ENCODE measurements at places on chromosomes 2 and 18.

GRCh38 chr2:43426305-43427031, 169.4 kb downstream of the THADA start:
- H3K27ac ChIP-seq: peak overlapping the region; percentile 84
- peaks cover 65% of the 10 kb centered on the region for H3K4me1 ChIP-seq
- H3K36me3 ChIP-seq: no peaks in the 10 kb centered on the region
- peak; percentile 96 for DNase-seq

DNA sequence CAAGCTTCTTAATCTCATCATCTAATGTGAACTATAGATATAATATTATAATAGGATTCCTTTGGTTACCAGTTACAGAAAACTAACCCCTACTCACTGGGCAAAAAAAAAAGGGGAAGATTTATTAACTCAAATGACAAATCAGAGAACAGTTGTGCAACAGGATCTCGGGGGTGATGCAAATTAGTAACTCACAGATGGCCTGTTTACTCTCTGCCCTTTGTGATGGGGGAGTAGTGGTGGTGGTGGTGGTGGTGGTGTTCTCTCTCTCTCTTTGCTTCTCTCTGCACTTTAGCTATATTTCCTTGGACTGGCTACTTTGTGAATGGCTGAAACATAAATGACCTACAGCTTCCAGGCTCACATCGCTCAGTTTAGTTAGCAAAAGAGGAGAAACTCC, 59.0 kb downstream of the TMEM247 start:
- DNase-seq: no peak
- H3K4me1 ChIP-seq: peaks cover 15% of the 10 kb centered on the region
- no peak overlapping the region for H3K4me3 ChIP-seq
- no peak overlapping the region for H3K27ac ChIP-seq
- no peaks in the 10 kb centered on the region for H3K36me3 ChIP-seq

DNA sequence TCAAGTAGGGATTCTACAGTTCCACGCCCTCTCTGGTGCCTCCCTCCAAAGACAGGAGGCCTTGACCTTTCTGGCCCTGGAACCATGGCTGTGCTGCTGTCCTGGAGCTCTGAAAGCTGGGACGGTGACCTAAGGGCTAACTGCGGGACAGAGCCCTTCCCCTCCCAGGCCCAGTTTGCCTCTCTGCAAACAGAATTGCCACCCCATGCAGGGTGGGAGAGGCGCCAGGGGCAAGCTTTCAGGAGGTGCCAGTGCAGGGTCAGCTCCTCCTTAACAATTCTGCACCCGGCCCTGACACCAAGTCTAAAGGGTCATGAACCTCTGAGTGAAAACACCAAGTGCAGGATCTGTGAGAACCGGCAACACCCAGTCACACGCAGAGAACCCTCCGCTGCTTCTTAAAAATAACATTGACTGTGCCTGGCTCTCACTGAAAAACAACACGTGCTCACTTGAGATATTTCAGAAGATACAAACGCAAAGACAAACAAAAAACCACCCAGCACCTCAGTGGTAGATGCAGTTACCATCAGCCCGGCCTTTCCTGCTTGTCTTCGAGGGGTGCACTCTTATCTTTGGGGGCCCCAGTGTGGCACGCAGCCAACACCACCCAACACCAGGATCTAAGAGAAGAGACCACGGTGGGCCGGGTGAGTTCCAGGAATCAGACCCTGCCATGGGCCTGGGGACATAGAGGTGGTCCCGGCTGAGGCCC, 1.1 kb upstream of the SNED1 start:
- no peaks in the 10 kb centered on the region for H3K36me3 ChIP-seq
- peak overlapping the region; percentile 75 for H3K27ac ChIP-seq
- peaks cover 6% of the 10 kb centered on the region for H3K4me1 ChIP-seq
- no peak overlapping the region for H3K4me3 ChIP-seq
- no peak for DNase-seq
- no peaks in the 10 kb centered on the region for H3K27me3 ChIP-seq

GRCh38 chr2:164014068-164014731, 278.4 kb upstream of the FIGN start:
- H3K27me3 ChIP-seq: peaks cover 23% of the 10 kb centered on the region
- no peak for DNase-seq
- H3K4me3 ChIP-seq: no peak overlapping the region

DNA sequence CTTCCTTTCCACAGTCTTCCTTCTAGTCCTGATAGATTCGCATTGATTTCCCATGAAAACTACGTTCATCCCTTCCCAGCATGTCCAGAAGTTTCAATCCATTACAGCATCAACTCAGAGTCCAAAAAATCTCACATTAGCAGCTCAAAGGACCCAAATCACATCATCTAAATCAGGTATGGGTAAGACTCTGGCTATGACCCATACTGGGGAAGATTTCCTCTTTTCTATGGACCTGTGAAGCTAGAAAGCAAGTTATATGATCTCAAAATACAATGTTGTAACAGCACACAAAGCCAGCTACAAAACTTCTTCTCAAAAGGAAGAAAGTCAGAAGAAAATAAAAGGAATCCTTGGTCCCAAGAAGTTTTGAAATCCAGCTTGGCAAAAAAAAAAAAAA, 5.7 kb upstream of the DCC start:
- H3K27ac ChIP-seq: no peak overlapping the region
- no peak overlapping the region for H3K4me3 ChIP-seq
- no peaks in the 10 kb centered on the region for H3K36me3 ChIP-seq
- DNase-seq: no peak
- no peaks in the 10 kb centered on the region for H3K27me3 ChIP-seq

DNA sequence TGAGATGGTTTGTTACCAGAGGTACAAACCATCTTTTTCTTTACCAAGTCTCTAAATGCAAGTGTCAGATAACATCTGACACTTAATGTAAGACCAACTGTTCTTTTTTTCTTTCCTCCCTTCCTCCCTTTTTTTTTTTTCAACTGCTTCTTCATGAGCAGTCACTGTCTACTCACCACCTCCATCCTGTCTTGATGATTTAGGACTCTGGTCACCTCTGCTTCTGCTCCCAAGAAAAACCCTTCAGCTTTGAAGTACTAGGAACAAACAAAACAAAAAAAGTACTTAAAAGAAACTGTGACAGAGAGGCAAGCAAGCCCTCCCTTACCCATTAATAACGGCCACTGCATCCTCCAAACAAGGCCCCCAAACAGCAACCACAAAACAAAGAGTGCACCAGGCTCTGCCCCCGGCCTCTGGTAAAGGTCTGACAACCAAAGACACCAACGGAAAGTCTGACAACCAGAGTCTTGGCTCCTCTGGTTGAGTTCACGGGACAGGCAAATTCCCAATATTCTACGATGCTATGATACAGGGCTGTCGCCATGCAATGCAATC, 141.0 kb downstream of the ARL4C start:
- H3K36me3 ChIP-seq: no peaks in the 10 kb centered on the region
- no peak overlapping the region for H3K27ac ChIP-seq

DNA sequence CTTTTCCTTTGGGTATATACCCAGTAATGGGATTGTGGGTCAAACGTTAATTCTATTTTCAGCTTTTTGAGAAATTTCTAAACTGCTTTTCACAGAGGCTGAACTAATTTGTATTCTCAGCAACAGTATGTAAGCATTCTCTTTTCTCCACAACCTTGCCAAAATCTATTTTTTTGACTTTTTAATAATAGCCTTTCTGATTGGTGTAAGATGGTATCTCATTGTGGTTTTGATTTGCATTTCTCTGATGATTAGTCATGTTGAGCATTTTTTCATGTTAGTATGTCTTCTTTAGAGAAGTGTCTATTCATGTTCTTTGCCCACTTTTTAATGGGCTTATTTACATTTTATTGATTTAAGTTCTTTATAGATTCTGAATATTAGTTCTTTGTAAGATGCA, 145.5 kb downstream of the TRABD2A start:
- no peak for DNase-seq
- H3K27me3 ChIP-seq: no peaks in the 10 kb centered on the region
- no peaks in the 10 kb centered on the region for H3K36me3 ChIP-seq
- H3K4me1 ChIP-seq: no peaks in the 10 kb centered on the region
- no peak overlapping the region for H3K4me3 ChIP-seq

GRCh38 chr2:200125444-200126284, 170.3 kb downstream of the MAIP1 start:
- no peak overlapping the region for H3K27ac ChIP-seq
- no peaks in the 10 kb centered on the region for H3K36me3 ChIP-seq
- no peaks in the 10 kb centered on the region for H3K4me1 ChIP-seq
- no peak for DNase-seq
- no peaks in the 10 kb centered on the region for H3K27me3 ChIP-seq

DNA sequence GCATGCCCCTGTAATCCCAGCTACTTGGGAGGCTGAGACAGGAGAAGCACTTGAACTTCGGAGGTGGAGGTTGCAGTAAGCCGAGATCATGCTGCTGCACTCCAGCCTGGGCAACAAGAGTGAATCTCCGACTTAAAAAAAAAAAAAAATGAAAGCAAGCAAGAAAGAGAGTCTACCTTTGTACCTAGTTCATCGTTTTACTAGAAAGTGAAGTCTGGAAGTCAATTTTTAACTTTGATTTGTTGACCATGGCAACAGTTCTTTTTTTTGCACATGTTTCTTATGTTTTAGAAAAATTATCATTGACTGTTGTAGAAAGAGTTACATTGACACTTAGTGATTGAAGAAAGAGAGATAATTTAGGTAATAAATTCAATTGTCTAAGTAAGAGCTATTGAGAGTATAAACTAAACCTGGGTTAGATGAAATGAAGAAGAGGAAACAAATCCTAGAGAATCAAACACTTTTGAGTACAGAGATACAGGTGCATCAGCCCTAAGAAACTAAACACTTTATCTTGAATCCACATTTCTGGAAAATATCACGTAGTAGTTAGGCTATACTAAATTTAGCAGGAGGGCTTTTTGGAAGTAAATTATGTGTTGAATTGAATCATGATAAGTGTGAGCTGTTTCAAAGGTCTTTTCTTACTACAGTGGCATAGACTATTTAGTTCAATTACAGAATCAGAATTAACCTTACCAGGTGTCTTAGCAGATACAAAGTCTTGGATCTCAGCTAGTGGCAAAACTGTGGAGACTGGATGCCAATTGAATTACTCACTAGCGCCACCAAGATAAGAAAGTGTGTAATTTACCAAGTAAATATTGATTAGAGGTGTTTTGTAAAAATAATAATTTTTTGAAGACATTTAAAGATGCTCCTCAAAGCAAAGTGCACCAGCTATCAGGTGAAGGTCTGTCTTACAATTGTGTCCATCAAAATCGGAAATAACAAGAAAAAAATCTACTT, 303.4 kb upstream of the NRXN1 start:
- H3K27me3 ChIP-seq: no peaks in the 10 kb centered on the region
- no peaks in the 10 kb centered on the region for H3K4me1 ChIP-seq
- no peaks in the 10 kb centered on the region for H3K36me3 ChIP-seq
- no peak for DNase-seq
